ENCODE measurements at places on chromosomes 5 and 9.

DNA sequence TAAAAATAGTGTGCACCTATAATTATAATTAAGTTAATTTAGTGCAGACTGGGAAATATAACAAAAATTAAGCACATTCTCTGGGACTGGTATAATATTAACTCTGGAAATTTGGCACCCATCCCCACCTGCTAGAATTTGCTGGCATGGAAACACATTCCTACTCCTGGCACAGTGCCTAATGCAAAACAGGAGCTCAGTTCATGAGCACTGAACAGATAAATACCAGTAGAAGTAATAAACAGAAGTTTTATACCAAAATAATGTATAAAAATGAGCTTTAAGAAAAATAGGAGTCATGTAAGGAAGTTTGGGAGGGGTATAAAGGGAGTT is 23.7 kb upstream of the NPR3 start:
- DNase-seq = no peak

- DNase-seq = no peak
These were observed 4.5 kb upstream of the MOB3B start for GRCh38 chr9:27534131-27534530.

GRCh38 chr5:18069790-18070189 is 435.5 kb downstream of the TAF11L14 start:
- no peak for DNase-seq

DNA sequence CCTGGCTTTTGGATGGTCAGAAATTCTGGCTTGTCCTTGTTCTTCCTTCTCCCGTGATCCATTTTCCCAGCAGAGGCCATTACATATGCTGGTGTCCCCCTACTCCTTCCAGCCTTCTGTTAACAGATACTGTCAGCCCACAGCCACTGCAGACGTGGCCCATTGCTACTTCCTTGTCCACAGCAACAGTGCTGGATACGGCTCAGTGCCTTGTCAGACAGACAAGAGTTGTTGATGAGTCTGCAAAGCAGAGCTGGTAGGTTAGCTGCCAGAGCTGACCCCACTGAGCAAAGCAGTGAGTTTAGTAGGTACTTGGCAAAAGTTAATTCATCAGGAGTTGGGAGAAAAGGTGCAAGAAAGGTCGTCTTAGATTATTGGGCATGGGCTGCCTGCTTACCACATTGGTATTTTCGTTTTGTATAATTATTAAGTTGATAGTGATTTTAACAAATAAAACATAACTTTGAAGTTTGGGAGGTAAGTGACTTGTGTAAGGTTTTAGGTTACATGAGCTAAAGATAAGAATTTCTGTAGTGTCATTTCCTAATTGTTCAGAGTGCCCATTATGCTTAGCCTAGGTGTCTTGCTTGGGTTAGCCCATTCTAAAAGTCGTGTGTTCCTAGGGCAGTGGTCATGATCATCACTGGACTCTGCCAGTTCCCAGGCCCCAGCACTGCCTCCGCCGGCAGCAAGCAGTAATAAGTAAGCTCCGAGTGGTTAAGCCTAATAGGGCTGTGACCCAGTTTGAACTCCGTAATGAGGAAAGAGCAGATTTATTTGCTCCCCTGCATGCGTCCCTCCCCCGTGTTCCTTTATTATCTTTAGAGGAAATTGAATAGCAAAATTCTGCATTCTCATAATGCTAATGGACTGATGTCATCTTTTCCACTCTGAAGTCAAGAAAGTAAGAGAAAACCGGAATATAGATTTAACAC is 292.0 kb downstream of the FANCC start:
- DNase-seq = no peak

- peak; percentile 4 for DNase-seq
These were observed 159.2 kb downstream of the CDC42SE2 start for GRCh38 chr5:131423056-131423455.

GRCh38 chr5:160054831-160055230 is 45.9 kb downstream of the TTC1 start:
- no peak for DNase-seq

- DNase-seq = no peak
These were observed 1.3 kb downstream of the PTRH1 start for GRCh38 chr9:127714020-127714750.

GRCh38 chr9:87681271-87682061 is 44.5 kb upstream of the CTSL start:
- DNase-seq = no peak

GRCh38 chr5:143261748-143262392 is 141.6 kb downstream of the NR3C1 start:
- no peak for DNase-seq

DNA sequence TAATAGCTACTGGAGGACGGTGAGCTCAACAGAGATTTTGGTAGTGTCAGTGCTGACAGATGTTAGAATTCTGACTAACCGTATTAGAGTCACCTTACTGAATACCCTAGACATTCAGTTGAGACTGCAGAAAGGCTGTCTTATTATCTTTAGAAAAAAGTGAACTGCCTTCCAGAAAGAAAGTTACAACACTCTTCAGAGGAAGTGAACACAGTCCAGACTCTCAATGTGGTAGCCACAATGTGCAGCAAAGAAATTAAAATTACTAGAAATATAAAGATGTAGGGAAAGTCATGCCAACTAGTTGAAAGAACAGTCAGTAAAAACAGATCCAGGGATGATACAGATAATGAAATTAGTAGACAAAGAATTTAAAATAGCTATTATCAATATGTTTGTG is 47.1 kb upstream of the COL15A1 start:
- DNase-seq = no peak

DNA sequence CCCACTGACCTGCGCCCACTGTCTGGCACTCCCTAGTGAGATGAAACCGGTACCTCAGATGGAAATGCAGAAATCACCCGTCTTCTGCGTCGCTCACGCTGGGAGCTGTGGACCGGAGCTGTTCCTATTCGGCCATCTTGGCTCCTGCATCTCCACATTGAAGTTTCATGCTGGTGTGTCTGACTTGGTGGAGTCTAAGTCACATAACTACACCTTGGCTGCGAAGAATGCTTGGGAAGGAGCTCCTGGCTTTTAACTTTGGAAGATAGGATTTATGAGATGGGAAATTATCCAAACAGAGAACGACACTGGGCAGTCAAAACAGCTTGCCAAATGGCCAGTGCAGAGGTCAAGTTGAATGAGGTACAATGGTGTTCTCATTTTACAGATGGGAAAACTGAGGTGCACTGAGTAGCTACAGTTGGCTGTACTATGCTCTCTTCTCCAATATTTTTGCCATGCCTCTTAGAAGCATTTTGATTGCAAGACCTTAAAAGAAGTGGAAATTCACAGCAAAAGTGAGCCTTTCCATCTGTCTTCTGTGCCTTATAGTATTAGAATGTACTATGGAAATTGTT is 36.7 kb downstream of the CCDC192 start:
- no peak for DNase-seq

GRCh38 chr5:79005151-79005550 is 20.0 kb upstream of the ARSB start:
- DNase-seq = no peak

DNA sequence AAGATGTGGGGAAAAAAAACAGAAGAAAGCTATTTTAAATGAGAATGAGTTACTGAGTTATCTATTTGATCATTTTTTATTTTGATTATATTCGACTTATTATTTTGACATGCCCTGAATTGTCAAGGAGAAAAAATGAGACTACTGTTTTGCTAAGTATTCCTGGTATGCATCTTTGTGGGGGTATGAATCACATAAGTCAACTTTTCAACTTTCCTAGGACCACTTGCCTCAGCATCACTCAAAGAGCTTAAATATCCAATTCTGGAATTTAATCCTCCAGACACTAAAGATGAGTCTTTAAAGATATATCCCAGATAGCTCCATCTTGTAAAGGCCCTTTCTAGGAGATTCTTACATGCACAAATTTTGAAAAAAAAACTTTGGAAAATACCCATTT is 17.4 kb upstream of the SPDL1 start:
- no peak for DNase-seq

GRCh38 chr5:83363111-83363885 is 108.2 kb upstream of the VCAN start:
- no peak for DNase-seq

GRCh38 chr9:29830821-29831220 is 2257.5 kb upstream of the C9orf72 start:
- DNase-seq = no peak

DNA sequence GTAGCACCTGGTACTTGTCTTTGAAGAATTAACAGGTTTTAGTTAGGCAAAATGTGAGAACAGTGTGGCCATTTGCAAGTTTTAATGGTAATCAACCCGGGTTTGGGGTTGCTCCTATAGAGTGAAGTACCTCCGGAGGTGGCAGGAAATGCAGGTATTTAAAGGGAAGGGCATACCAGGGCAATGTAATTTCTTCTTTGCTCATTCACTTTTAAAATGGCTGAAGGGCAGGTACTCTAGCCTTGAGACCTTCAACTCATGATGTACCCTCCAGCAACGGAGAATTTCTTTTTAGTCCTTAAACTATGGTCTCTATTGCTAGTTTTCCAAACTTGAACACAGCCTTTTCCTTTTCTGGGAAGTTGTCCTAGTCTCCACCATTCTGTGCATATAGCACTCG is 1.3 kb upstream of the HSPA4 start:
- no peak for DNase-seq

DNA sequence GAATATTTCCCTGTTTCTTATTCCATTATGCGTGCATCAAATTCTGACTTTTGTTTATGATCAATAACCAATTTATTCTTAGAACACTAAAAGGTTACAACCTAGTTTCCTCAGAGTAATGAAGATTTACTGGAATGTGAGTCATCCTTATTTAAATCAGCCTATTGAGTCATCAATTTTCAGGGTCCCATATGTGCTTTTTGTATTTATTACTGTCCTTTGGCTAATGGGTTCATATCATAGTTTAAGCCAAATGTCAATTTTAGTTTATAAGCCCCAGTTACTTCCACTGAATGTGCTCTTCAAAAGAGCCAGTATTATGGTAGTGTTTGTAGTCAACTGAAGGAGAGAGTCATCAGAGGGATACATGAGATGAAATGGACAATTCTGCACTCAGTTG is 359.2 kb downstream of the PRR16 start:
- DNase-seq = no peak

- no peak for DNase-seq
These were observed 139.2 kb downstream of the CDK5RAP2 start for GRCh38 chr9:120440791-120441190.

GRCh38 chr9:110555551-110556331 is 23.8 kb downstream of the SVEP1 start:
- DNase-seq = no peak

- DNase-seq = no peak
These were observed 11.4 kb downstream of the PCDHGA12 start for GRCh38 chr5:141441571-141442170.

GRCh38 chr5:54876-55569 is 36.9 kb upstream of the PLEKHG4B start:
- no peak for DNase-seq

- no peak for DNase-seq
These were observed 19.0 kb downstream of the TMC1 start for GRCh38 chr9:72540348-72540873.

DNA sequence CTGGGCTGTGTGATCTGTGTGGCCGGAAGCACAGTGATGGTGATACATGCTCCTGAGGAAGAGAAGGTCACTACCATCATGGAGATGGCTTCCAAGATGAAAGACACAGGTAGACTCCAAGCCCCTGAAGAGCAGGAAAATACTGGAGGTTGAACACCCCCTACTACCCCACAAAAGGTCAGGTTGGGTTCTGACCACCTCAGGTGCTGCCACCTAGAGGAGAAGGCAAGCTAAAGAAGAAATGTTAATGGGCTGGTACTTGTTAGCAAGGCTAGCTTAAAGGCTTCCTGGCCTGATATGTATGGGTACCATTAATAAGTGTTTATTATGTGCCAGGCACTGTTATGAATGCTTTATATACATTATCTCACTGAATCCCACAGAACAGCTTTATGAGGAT is 11.7 kb downstream of the NIPAL4 start:
- peak; percentile 15 for DNase-seq

DNA sequence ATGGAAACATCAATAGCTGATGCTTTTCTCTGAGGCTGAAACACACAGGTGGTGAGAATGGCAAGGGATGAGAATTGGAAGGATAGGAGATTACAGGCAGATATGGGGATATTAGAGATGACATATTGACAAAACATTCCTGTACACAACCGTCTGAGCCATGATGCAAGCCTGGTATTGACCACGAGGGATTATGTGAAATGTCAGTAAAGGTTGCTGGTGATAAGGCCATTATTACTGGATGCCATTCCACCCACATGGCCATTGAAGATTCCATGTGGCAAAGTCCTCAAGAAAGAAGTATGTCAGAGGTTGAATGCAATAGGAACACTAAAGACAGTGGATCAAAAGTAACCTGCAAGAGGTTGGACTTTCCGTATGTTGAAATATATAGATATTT is 15.7 kb downstream of the GRAMD2B start:
- no peak for DNase-seq

GRCh38 chr9:2023532-2023931 is 8.4 kb downstream of the SMARCA2 start:
- DNase-seq = no peak

DNA sequence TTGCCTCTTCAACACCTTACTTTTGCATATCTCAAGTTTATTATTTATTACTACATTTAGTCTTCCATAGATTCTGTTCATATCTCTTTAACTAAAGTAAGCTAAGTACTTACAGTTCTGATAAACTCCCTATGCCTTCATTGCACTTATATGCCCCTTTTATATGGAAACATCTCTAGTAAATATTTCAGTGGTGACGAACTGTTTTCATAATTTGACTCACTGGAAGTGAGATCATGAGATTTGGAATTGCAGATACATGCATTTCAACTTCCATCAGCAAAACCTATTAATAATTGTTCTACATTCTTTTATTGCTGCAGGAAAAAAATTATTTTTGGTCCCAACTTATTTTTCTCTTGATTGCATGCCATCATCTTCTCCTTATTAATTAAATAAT is 263.5 kb downstream of the CD180 start:
- DNase-seq = no peak

DNA sequence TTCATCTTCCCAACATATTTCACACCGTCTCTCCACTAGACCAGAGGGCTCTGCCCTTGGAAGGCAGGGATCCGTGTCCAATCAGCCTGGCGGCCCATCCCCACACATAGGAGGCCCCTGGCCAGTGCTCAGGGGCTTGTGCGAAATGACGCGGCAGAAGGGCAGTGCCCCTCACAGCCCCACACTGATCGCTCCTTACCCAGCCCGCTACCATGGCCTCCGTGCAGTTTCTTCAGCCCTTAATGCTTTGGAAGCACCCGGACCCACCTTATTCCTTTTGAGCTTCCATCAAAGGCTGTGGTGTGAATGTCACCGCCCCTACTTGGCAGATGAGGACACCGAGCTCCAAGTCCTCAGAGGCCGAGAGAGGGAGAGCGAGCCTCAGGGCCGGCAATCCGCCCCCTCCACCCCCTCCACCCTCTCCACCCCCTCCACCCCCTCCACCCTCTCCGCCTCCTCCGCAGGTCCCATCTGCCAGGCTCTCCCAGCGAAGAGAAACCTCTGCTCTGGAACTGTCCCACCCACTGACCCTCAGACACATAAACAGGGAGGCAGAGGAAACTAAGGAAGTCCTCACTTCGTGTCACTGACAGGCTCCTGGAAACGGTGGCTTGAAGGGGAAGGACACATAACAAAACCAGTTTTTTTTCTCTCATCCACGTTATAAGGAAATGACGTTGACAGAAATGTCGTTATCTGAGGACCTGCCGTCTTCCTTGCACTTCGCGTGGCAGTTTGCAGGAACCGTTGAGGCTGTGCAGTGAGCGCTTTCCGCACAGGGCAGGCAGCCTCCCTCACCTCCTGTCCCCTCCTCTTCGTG is 13.9 kb downstream of the QSOX2 start:
- DNase-seq = no peak
